Activated T-helper 1 cell treated with anti-CD3 and anti-CD28 coated beads, Interleukin-2, amount 50 U/mL, for 16 hours (primary cell): ENCODE measurements at places on chromosomes 4 and X.

- DNase-seq = no peak
Observed at GRCh38 chrX:133159205-133159604, 58.9 kb downstream of the TFDP3 start.

DNA sequence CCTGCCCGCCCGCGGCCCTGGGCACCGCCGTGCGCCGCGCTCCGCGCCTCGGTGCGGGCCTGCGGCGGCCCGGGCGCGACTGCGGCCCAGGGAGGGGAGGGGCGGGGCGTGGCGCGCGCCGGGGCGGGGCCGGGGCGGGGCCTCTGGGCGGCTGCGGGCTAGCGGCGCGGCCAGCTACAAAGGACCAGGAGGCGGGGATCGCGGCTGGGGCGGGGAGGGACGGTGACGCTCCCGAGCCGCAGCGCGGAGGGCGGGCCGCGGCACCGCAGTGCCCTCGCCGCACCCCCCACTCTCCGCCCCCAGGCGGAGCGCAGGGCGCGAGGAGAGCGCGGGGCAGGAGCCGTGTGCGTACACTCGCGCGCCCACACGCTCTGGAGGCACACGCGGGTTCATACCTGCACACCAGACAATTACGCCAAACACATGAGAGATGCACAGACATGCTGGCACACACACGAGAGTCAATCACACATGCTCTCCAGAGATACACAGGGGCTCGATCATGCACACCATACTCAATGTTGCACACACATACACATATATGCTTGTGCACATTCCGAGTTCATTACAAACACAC, at the start of gene CRMP1:
Gene CRMP1, minus strand, starts transcription at position 83 of the 577 bp plus-strand sequence. CDS start 117 bp downstream, outside the sequence.
- DNase-seq = no peak

GRCh38 chr4:72809208-72809607, 240.2 kb upstream of the ADAMTS3 start:
- DNase-seq = no peak

DNA sequence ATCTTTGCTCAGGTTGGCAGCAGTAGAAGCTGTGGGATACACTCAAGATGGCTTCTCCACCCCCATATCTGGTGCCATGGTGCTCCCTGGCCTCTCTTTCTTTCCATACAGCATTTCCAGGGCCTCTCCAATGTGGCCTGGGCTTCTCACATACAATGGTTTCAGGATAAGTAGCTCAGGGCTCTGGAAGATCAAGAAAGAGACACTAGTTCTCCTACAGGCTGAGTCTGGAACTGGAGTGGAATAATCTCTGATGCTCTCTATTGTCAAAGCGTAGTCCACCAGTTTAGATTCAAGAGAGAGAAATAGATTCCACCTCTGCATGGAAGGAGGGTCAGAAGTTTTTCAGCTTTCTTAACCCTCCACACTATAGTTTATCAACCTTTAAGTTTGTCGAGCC, 138.2 kb upstream of the AADAT start:
- DNase-seq = no peak

DNA sequence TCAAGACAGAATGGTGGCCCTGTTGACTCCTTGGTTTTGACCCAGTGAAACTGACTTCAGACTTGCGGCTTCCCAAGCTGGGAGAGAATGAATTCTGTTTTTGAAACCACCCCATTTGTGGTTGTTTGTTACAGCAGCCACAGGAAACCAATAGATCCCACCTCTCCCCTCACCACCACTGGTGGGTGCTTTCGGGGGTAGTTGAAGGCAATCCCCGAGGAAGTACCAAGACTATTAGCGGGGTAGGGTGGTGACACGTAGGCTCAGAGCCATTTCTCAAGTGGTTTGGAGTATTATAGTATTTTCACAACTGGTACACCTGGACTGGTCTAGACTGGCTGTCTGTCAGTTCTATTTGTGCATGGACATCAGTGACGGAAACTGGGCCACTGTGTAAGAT, 189.1 kb upstream of the RBPJ start:
- no peak for DNase-seq

DNA sequence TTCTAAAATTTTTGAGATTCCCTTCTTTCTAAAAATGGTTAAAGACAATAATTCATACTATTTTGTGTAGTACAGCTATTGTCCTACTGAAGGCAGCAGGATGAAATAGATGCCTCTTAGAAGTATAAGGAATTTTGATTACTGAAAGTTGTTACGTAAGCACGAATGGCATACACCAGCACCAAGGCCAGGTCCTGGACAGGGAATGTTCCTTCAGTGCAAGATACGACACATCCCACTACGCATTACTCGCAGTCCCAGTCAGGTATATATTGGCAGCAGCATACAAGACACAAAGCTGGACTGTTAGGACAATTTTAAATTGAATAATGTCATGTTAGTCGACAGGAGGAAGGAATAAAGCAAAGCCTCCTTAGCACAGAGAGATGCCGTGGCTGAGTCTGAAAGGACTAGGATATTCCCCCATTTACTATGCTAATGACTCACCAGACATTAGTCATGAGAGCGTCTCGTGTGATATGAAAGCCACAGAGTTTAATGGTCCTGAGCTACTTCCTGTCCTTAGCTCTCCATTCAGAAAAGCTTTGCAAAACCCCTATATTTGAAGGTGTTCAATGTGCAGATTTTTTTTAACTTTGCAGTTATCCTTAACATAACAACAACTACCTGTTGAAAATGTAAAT, 504.3 kb downstream of the FAM133A start:
- DNase-seq = no peak

GRCh38 chrX:50853399-50853798, 39.4 kb upstream of the SHROOM4 start:
- DNase-seq = no peak

DNA sequence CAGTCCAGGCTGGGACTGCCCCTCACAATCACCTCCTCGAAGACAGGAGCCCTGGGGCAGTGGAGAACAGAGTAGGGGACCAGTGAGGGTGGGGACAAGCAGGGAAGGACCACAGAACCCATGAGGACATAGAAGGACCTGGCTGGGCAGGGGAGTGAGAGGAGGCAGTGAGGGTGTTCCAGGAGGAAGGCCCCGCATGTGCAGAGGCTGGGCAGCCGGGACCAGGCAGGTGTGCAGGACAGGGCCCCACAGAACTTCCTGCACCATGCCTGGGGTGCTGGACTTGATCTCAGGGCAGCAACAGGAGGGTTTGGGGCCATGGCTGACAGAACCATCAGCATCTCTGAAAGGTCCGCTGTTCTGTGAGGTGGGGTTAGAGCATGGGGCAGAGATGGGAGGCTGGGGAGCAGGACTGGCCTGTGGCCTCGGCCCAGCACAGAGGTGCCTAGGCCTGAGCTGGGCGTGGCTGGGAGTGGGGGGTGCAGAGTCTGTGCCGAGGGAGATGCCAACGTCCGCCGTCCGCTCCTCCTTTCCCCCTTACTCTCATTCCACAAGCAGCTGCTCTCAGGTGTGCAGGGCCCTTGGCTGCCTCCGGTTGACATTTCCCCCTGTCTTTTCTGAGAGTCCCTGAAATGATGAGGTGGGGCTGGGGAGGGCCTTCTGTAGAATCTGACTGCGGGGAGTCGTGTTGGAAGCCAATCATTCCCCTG, 40.8 kb downstream of the EVC start:
- no peak for DNase-seq

- no peak for DNase-seq
Observed at GRCh38 chr4:182644683-182645050, 272.5 kb downstream of the DCTD start.

- no peak for DNase-seq
Observed at GRCh38 chrX:49844611-49845010, 15.5 kb downstream of the PAGE4 start.

- no peak for DNase-seq
Observed at GRCh38 chrX:107880054-107880610, 54.5 kb downstream of the MID2 start.

DNA sequence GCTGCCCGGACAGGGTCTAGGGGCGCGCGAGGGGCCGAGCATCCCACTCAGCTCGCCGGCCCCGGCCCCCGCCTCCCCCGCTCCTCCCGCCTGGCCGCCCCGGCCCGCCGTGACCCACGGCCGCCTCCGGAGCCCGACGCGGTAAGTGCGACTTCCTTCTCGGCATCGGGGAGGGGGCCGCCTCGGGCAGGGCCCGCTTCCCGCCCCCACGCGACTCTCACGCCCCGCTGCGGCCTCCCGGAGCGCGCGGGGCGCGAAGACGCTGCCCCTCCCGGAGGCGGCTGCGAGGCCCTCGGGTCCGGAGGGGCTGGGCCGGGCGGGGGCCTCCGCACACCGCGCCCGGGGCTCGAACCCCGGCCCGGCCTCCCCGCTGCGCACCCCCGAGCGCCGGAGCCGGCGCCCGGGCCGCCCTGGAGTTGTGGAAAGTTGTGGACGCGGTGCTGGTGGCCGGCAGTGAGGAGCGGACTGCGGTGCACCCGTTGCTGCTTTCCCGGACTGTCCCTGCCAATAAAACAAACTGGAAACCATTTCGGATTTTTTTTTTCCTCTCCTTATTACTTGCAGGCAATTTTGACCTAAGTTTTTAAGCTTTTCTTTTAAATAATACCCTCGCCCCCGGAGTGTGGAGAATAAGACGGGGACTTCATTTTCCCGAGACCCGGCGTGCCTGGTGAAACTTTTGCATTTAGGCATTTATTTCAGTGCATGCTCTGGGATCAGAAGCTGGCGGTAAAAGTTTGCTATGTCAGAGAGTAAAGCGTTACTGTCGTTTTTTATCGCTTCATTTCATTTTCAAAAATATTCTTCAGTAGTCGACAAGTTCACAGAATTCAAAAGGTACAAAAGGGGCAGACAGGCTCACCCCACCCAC, 13.0 kb upstream of the TMEM156 start:
- DNase-seq = no peak

GRCh38 chrX:69014200-69014599, 151.1 kb downstream of the PJA1 start:
- no peak for DNase-seq
